DMS 273 treated with DMSO at 0.1 percent for 48 hours (cell line): ENCODE measurements at places on chromosomes 5 and 9.

- no peak for DNase-seq
Measured at GRCh38 chr9:125106285-125106893, 36.9 kb downstream of the SCAI start.

GRCh38 chr5:72063219-72063819 lies 44.0 kb upstream of the MAP1B start:
- DNase-seq, result no peak

- DNase-seq, result no peak
Measured at GRCh38 chr5:10162468-10162867, 87.2 kb downstream of the ATPSCKMT start.

DNA sequence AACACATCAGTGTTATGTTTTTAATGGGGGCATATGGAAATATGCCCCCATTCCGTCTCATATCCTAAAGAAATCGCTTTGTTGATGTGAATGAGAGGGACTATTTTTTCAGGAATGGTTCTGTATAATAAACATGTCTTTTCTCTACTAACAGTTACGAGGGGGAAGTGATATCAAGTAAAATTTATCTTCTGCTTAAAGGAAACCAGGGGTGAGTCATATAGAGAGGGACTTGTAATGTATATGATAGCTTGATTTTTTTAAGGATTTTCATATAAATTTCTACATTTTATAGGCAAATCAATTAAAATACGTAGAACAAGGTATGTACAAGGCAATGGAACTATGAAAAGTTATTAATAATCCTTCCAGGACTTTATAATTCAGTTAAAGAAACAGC lies 207.1 kb downstream of the SEMA5A start:
- DNase-seq, result no peak

DNA sequence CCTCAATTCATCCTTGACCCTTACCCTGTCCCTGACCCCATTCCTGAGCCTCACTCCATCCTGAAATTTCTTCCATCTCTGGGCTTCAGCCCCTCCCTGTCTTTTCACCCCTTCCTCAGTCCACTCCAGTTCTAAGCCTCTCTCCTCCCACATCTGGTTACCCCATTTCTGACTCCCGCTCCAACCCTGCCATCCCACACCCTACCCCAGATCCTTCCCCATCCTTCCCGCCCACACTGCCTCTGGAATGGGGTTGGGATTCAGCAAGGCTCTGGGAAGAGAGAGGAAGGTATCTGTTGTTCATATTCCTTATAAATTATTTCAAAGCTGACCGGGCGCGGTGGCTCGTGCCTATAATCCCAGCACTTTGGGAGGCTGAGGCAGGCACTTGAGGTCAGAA lies 29.9 kb upstream of the MVB12B start:
- DNase-seq, result no peak

DNA sequence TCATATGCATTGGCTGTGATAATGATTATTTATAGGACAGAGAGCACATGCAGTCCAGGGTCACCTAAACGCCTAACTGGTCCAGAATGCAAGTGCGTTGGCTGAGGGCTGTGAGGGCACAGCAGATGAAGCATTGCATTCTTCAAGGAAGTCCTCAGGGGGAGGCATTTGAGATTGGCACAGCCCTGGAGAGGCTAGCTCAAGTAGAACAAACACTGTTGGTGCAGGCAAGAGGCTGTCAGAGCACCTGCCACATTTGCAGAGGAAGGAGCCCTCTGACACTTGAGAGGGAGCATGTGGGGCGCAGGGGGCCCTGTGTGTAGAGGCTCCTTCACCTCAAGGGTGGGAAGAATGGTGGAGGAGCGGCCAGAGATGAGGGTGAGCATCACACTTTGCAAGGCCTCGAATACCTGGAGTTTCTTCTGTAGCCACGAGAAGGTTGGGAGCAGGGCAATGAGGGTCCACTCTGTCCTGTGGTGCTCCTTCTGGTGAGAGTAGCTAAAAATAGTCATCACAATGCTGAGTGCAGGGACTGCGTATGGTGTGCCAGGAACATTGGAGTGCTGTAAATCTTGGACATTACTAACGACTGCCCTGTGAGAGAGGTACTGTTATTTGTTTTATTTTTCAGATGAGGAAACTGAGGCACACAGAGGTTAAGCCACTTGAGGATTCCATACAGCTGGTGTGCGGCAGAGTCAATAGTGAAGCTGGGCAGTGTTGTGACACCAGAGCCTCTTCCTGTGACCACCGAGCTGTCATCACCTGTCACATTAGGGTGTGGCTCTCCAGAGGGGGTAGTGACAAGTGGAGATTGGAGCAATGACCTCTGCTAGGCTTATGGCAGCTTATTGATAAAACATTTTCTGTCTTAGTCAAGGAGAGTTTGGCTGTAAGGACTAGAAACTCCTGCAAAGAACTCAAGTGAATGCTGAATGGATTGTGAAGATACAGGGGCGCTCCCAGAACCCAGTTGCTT lies 100.2 kb downstream of the PIP5K1B start:
- no peak for DNase-seq

DNA sequence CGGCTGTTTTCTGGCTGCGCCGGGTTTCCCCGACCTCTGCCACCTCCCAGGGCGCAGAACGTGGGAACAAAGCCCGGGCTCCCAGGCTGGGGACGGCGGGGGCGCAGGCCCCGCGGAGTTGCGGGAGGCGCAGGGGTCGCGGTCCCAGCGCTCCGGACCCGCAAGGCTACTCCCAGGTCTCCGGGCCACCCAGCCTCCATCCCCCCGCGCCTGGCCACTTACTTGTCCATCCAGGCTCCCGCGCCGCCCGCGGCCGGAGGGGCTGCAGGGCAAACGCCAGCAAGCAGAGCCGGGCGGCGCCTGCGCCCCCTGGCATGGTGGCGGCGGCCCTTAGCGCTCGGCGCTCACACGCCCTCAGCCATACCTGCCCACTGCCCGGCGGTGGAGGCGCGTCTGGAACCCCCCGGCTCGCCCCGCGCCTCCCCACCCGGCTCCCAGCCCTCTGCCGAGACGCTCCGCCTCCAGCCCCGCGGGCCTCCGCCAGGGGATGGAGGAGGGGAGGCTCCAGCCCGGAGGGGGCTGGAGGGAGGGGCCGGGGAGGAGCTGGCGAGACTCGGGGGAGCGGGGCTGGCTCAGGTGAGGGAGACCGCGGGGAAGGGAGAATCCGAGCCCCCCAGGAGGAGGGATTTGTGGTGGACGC lies at the start of gene ADAM19:
TSS of gene ADAM19 (minus strand) at position 395 of the 640 bp plus-strand sequence. CDS start at position 316, 79 bp downstream.
- no peak for DNase-seq

GRCh38 chr5:119953474-119953873 lies 324.1 kb downstream of the FAM170A start:
- DNase-seq, result no peak

DNA sequence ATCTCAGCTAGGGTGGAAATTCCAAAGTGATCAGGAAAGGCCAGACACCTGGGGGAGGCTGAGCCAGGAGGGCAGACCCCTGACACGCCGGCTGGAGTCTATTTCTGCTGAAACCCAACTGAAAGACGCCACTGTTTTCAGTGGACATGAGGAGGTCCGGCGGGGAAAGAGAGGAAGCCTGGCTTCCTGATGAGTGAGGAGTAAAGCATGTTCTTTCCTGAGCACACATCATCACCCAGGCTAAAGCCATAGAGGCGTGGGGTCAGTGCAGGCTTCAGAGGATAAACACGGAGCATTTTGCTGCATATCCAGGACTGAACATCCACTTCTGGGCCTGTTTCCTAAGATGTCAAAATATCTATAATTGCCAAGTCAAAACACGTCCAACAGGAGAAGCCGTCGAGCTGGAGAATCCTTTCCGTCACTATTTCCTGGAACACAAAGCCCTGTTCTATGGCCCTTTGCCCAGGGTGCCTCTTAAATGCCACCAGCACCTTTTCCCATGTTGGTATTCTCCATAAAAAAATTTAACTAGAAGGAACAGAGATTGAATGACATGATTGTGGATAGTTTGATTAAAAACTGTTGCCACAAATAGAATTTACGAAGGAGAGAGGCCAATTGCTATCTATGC lies 597.9 kb upstream of the ADAMTS16 start:
- no peak for DNase-seq

GRCh38 chr5:39092581-39093351 lies 18.6 kb upstream of the RICTOR start:
- DNase-seq, result no peak

DNA sequence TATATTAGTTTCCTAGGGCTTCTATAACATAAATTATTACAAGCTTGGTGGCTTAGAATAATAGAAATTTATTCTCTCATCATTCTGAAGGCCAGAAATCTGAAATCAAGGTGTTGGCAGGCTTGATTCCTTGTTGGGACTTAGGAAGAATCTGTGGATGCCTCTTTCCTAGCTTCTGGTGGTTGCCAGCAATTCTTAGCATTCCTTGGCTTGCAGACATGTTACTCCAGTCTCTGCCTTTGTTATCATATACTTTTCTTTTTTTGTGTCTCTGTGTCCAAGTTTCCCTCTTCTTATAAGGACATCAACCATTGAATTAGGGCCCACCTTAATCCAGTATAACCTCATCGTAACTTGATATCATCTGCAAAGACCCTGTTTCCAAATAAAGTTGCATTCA lies 31.4 kb downstream of the CTNNA1 start:
- DNase-seq, result no peak

GRCh38 chr9:91530829-91531228 lies 107.2 kb upstream of the NFIL3 start:
- no peak for DNase-seq

GRCh38 chr9:26975728-26976707 lies 19.8 kb downstream of the IFT74 start:
- DNase-seq, result no peak

DNA sequence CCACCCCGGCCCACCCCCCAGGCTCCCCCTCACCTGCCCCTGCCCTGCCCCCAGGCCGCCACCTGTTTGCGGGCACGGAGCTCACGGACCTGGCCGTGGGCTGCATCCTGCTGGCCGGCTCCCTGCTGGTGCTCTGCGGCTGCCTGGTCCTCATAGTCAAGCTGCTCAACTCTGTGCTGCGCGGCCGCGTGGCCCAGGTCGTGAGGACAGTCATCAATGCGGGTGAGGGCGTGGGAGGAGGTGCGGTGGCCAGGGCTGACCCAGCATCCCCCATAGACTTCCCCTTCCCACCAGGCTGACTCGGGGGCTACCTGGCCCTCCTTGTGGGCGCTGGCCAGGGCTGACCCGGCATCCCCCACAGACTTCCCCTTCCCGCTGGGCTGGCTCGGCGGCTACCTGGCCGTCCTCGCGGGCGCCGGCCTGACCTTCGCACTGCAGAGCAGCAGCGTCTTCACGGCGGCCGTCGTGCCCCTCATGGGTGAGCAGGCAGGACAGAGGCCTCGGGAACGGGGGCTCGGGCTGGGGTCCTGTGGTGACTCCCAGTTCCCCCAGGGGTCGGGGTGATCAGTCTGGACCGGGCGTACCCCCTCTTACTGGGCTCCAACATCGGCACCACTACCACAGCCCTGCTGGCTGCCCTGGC lies 3.5 kb downstream of the SLC34A3 start:
- DNase-seq, result no peak

- no peak for DNase-seq
Measured at GRCh38 chr5:33539212-33539611, 98.4 kb downstream of the TARS1 start.

DNA sequence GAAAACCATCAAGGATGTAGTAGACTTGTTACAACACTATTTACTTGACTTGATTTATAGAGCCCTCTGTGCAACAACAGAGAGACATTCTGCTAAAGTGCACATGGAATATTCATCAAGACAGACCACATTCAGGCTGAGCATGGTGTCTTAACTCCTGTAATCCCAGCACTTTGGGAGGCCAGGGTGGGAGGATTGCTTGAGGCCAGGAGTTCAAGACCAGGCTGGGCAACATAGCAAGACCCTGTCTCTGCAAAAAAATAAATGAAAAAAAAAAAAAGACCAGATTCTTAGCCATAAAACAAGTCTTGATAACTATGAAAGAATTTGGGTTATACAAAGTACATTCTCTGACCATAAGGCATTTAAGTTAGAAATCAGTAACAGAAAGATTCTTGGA lies 25.3 kb downstream of the DENND4C start:
- no peak for DNase-seq
